Activated naive CD4-positive, alpha-beta T cell (primary cell): ENCODE measurements at places on chromosomes 13 and 19.

- DNase-seq: no peak
Observed at GRCh38 chr13:23794267-23795161, 94.7 kb downstream of the MIPEP start.

DNA sequence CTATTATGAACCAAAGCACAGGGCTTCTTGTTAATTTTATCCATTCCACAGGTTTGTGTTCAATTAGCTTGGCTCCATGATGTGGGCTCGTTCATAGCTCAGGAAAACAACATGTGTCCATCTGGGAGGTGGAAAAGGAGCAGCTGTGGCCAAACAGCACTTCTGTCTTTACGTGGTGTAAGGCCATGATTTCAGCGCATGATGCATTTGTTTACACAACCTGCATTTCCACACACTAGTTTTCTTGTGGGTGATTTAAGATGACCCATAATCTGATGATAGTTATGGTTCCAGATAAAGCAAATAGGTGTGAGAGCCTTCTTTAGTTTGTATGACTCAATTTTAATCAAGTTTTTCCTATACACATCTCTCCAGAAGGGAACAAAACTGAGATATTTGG is 101.7 kb downstream of the TNFRSF19 start:
- DNase-seq: no peak

GRCh38 chr13:30382836-30383525 is 39.3 kb upstream of the UBE2L5 start:
- DNase-seq: no peak

GRCh38 chr19:2808129-2808941 is 11.3 kb upstream of the ZNF554 start:
- DNase-seq: no peak

DNA sequence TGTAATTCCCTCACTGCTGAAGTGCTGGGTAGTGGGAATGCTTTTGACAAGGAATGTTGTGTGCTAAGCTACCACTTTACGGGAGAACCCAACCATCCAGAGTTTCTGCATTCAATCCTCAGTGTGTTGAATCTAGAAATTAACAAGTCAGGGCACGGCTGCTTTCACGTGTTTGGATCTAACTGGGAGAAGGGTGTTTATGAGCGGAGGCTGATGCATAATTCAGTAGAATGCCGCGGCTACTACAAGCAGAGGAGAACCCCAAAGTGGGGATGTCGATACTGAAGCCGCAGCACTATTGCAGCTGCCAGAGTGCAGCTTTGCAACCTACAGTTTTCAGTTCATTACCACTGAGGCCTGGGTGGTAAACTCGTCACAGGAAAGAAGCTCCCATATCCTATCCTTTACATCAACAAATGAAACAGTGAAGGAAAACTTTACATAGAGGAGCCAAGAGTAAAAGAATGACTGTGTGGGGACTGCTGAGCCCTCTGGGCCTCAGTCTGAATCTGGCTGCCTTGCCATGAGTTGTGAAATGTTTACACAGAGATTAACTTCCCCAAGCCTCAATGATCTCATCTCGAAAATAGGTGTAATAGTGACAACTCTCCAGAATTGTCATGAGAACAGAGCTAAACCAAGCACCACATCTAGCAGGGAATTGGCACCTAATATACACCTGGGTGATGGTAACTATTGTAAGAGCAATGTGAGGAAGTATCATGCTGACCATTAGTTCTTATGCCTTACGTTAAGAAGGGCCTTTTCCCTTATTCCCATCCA is 531.7 kb downstream of the MYO16 start:
- DNase-seq: no peak

GRCh38 chr13:33134213-33134612 is 118.0 kb downstream of the KL start:
- DNase-seq: no peak

DNA sequence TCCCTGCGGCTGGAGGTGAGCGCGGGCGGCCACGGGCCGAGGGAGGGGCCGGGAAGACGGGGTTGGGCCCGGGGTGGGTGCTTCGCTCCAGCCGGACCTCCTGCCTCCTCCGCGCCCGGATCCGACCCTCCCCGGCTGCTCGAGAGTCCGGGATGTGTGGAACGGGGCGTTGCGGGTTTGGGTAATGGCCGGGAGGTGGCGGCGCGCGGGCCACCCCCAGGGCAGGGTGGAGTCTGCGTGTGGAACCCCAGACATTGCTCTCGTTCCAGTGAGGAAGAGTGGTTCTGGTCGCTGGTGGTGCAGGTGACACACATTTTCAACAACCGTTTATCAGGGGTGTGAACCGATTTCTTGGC is 38.8 kb downstream of the ARHGEF7 start:
- no peak for DNase-seq

GRCh38 chr19:6095760-6096159 is 14.5 kb downstream of the RFX2 start:
- no peak for DNase-seq

DNA sequence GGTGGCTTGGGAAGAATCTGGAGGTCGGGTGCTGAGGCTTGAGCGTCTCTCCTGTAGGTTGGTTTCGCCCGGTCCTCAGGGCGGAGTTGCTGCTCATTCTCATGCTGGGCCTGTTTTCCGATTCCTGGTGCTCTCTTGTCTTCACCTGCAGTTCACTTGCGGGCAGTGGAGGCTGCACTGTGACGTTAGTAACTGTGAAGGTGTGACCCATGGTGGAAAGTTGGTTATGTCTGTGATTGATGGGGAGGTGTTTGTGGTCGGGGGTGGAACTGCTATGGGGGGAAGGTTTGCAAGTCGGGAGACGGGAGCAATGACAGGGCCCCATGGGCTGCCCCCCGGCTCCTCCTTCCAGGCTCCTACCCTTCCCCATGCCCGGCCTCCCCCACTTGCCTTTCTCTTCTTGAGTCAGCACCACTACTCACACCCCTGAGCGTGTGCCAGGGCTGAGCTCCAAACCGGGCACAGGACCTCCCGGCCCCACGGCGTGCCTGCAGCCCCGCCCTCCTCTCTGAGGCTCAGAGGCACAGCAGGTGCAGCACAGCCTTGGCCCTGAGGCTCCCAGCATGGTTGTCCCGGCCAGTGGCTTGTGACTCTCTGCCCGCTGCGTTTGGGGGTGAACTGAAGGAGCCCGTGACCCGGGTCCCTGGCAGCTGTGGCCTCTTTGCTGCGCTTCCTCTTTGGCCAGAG is 79.1 kb downstream of the ATP11A start:
- no peak for DNase-seq

DNA sequence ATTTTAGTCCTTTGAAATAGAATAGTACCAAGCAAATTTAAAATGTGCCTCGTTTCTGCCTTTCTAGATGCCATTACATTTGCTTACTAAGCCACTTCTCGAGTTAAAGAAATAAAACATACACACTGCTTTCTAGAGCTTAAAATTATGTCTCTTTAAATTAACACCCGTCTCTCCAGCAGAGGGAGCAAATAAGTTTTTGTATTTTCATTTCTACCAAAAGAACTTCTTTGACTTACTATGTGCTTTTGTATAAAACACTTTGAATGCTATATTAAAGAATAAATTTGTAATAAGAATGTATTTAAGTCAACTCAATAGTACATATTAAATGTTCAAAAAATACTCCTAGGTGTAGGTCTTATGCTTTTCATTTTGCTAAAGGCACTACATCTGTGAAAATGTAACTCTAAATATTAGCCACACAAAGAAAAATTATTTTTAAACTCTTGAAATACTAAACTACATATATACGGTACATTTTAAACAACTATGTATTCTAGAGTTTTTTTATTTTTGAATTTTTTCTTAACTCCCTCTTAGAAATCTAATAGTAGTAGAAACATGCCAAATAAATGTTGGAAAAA is 269.3 kb upstream of the MIR17HG start:
- no peak for DNase-seq

GRCh38 chr19:50252111-50252886 is 48.9 kb downstream of the MYH14 start:
- no peak for DNase-seq

DNA sequence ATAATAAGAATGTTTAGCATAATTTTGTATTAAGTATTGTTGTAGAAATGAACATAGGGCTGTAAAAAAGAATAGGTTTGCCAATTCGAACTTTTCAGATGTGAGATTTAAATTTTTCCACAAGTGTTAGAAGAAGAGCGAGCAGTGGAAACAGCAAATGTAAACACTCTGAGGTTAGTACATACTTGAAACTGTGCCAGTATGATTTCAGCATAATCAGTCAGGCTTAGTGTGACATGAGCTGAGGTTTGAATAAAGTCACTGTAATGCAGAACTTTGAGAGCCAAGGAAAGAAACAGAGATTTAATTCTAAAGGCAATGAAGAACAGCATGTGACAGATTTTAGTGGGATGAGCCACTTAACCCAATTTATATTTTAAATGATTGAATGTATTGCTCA is 2166.4 kb downstream of the PCDH9 start:
- DNase-seq: no peak

GRCh38 chr19:49502866-49503581 is 6.8 kb downstream of the RPS11 start:
- no peak for DNase-seq

DNA sequence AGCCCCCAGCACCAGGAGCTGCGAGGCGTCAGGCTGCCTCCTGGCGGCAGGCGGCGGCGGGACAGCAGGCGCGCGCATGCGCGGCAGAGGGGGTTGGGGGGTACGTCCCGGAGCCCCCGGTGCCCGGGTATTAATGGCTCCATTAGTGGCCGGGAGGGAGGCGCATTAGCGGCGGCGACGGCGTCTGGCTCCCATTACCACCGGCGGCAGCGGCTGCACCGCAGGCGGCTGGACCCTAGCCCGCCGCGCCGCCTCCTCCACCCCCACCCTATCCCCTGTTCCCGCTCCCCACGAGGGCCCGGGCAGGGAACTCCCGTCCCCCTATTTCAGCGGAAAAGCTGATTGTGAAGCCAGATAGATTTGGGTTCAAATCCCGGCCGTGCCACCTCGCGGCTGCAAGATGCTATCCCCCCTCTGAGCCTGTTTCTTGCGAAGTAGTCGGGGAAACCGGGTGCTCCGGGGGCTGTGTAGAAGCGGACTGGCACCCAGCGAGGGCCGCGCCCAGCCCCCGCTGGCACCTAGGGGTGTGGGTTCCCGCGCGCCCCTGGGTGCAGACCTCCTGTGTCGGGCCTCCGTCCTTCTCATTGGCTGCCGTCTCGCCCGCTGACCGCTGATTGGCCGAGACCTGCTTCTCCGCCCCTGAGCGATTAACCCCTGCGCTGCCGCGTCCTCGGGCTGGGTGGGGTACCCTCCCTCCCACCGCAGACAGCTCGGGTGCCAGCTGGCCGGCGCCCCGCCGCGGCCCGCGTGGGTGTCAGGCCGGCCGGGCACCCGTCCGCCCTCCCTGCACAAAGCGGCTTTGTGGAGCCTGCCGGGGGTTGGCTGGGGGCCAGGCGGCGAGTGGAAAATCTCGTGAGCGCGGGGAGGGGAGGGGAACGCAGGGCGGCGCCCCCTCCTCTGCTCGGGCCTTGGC is 11.1 kb downstream of the CIC start:
- DNase-seq: peak; percentile 60

GRCh38 chr13:27379694-27380641 is 44.5 kb upstream of the GTF3A start:
- DNase-seq: no peak

DNA sequence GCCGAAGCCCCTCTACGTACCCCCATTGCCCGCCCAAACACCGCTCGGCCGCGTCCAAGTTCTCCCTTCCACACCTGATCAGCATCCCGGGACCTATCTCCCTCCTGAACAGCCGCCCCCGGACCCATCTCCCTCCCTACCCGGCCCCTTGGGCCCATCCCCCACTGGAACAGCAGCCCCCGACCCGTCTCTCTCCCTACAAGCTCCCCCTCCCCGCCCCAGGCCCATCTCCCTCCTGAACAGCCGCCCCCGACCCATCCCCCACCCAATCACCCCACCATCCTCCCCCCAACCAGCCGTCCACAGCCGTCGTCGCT is 610 bp downstream of the ZSCAN1 start:
- no peak for DNase-seq

GRCh38 chr13:45103449-45103848 is 16.9 kb upstream of the GTF2F2 start:
- no peak for DNase-seq

DNA sequence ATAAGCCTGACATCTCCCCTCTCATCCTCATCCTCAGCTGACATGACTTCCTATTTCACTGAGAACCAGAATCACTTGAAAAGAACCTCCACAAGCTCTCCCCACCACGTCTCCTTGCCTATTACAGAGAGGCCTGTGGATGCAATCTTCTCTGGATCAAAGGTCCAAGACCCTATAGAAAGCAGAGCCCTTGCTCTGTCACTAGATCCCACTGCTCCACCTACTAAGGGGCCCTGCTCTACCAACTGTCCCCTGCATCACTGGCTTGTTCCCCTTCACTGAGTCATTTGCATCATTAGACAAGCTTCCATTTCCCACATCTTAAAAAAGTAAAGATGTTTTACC is 40.8 kb downstream of the RCBTB2 start:
- DNase-seq: no peak

DNA sequence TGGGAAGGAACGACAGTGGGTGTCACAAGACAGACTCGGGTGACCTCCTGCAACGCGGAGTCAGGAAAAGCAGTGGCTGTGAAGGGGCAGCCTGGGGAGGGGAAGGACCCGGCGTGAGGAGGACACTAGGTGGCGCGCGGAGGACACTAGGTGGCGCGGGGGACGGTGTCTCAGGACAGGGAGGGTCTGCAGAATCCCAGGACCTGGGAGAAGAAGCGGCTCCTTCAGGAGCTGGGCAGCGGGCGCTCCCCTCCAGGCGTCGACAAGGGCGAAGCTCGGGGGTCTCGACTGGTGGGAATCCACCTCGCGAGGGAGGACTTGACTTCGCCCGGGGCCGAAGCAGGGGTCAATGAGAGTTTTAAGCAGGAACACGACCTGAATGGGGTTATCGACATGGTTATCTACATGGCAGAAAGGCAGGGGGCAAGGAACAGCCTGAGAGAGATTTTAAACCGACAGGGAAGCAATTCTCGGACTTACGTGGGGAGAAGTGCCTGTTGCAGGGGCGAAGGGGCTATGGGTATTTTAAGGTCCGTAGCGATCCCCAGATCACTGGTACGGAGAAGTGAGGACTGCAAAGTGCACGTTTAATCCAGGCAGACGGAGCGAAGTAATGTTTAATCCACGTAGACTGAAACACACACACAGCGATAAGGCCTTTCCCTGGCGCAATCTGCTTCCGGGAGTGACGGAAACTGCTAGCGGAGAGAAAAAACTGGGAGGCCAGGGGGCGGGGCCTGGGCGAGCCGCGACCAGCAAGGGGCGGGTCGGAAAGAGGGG is at the start of gene ZNF616:
TSS of gene ZNF616 (minus strand) at position 687 of the 780 bp plus-strand sequence. CDS start 9,426 bp downstream, outside the sequence.
- peak; percentile 97 for DNase-seq

- DNase-seq: no peak
Observed at GRCh38 chr19:54570316-54570715, 3.3 kb upstream of the LILRA2 start.

DNA sequence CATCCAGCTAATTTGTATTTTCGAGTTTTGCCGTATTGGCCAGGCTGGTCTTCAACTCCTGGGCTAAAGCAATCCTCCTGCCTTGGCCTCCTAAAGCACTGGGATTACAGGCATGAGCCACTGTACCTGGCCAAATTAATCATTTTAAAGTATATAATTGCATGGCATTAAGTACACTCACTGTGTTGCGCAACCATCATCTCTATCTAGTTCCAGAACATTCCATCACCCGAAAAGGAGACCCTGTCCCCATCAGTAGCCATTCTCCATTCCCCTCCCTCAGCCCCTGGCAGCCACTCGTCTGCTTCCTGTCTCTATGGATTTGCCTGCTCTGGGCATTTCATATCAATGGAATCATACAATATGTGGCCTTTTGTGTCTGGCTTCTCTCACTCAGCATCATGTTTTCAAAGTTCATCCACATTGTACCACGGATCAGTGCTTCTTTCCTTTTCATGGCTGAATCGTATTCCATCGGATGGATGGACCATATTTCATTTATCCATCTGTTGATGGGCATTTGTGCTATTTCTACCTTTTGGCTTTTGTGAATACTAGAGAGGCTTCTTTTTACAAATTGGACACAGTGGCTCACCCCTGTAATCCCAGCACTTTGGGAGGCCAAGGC is 13.1 kb downstream of the PGPEP1 start:
- no peak for DNase-seq
